ENCODE measurements at places on chromosomes 3 and 15. TPM values are rescaled to one million over a fixed set of nuclear protein-coding genes. Genes with fewer than 3 reads are reported as not detected.

- DNase-seq = no peak
These were observed 34.0 kb upstream of the CCDC174 start for GRCh38 chr3:14617508-14618023.

GRCh38 chr15:39238443-39238842 is 342.4 kb upstream of the THBS1 start:
- DNase-seq = no peak

The HOMER2 gene
- total RNA-seq = 40.4 TPM

The ZNF662 gene
- not detected for total RNA-seq

DNA sequence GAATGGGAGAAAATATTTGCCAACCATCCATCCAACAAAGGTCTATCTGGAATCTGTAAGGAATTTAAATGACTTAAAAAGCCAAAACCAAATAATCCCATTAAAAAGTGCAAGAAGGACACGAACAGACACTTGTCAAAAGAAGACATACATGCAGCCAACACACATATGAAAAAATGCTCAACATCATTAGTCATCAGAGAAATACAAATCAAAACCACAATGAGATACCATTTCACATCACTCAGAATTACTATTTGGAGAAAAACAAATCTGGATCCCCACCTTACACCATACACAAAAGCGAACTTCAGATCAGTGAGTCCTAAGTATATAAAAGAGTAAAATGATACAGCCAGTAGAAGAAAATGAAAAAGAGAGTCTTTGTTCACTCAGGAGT is 58.6 kb upstream of the MNS1 start:
- no peak for DNase-seq

Measured in G401 (cell line).